Activated CD4-positive, alpha-beta T cell treated with anti-CD3 and anti-CD28 coated beads, Interleukin-2, amount 50 U/mL, for 16 hours (primary cell): ENCODE measurements at places on chromosomes 2 and 18.
A peak's percentile ranks its signal among the peaks of the same experiment; 100 is the strongest.

- no peak for DNase-seq
These were observed 320.7 kb downstream of the MTX2 start for GRCh38 chr2:176589825-176590440.

- peak; percentile 87 for DNase-seq
These were observed at the start of gene SP100 for GRCh38 chr2:230416061-230416721. TSS of gene SP100 (plus strand) at chr2:230416201. CDS start at chr2:230416297, 96 bp downstream.

DNA sequence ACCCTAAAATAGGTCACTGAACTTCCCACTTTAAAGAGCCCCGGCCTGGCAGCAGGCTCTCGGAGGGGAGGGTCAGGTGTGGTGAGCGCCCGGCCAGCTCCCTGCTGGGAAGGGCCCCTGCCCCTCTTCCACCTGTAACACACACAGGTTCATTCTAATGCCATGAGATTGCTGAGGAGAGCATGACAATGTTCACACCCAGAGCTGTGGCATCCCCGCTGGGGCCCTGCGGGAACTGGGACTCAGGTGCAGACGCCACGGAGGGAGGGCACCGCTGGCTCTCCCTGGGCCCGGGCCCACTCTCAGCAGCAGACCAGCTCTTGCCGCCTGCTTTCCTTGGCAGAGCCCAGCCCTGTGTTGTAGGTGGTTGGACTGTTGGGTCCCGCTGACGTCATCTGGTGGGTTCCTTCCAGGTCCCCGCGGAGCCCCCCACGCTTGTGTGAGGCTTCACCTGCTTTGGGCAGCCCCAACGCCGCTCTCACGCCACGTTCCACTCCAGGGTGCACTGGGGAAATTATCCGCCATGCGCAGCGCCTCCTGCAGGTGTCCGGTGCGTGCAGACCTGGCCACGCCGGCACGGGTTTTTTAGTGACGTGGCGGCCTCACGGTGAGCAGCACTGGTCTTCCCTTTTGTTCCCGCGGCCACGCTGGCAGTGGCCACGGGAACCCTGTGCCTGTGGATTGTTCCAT lies 50.4 kb upstream of the KCNG2 start:
- DNase-seq: no peak

GRCh38 chr2:119114266-119114665 lies 44.3 kb downstream of the C1QL2 start:
- no peak for DNase-seq

- DNase-seq: no peak
These were observed 74.6 kb downstream of the ACAA2 start for GRCh38 chr18:49738721-49739120.

DNA sequence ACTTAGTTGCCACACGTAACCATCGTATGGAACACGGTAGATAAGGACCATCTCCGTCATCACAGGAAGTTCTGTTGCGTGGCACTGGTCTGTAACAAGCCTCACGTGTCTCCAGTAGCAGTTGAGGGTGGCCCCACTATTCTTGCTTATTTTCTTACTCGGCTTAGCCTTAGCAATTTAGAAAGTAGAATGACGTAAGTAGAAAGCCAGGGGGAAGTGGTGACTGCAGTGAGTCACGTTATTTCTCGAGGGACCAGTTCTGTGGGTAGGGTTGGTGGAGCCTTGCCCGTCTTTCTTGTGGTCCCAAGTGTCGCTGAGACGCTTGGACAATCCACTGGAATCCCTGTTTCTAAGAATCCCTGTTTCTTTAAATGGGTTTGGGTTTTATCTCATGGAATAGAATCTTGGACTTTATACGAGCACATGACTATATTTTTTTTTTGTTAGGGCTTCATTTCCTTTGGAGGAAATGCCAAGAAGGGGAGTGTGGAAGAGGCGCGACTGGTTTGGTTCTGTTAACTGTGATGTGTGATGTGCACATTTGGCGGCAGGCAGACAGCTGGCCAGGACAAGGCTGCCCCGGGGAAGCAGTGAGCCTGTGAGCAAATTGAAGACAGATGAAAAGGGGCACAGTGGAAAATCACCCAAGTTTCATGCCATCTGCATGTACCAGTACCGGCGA lies 96.2 kb downstream of the CABLES1 start:
- peak; percentile 97 for DNase-seq
